CD14-positive monocyte (primary cell): ENCODE measurements at places on chromosomes 6 and 20.

DNA sequence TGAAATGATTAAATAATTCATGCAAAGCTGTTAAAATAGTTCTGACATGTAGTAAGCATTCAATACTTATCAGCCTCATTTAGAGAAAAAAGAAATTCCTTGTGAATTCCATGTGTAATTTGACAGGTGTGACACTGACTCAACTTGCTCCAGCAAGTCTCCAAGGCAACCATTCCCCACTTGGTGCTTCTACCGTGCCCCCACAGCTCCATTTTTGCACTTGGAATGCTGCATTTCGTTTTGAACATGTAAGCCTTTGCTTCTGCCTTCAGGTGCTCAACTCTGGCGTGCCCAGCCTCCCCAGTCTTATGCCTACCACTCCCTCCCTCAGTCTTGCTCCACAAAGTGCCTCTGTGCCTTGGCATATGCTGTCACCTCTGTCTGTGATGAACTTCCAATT lies 760.6 kb upstream of the CHD6 start:
- H3K27me3 ChIP-seq, result no peaks in the 10 kb centered on the region
- no peak overlapping the region for H3K27ac ChIP-seq
- H3K4me1 ChIP-seq, result no peaks in the 10 kb centered on the region
- DNase-seq, result no peak
- H3K36me3 ChIP-seq, result no peaks in the 10 kb centered on the region
- H3K4me3 ChIP-seq, result no peak overlapping the region

DNA sequence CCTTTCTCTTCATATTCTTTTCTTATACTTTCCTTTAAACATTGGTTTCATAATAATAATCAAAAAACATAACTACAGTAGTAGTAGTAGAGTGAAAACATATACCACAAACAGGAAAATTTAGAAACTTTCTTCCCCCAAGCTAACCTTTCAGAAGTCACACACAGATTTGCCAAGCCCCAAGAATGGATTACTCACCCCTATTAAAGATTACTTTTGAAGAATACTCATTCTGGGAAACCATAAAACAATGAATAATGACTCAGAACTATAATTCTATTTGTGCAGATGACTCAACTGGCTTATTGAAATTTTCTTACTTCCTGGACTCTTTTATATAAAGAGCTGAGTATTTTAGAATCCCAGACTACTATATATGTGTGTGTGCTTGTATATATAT lies 119.4 kb upstream of the GJE1 start:
- no peaks in the 10 kb centered on the region for H3K4me1 ChIP-seq
- H3K27ac ChIP-seq, result no peak overlapping the region
- no peak for DNase-seq
- no peak overlapping the region for H3K4me3 ChIP-seq

DNA sequence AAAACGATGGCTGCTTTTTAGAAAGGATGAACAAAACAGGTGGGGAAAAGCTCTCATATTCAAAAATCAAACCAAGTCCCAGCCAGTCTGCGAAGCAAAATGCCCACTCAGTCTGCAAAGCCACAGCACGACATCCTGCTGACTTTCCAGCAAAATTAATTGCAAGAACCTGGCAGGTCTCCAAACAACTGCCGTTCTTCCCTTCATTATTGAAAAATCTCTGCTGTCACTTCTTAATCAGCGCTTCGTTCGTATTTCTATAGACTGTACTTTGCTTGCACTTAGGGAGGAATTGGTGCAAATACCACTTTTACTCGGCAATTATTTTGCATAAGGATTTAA lies 222.4 kb downstream of the CBLN4 start:
- no peaks in the 10 kb centered on the region for H3K27me3 ChIP-seq
- H3K4me1 ChIP-seq, result no peaks in the 10 kb centered on the region
- DNase-seq, result no peak
- H3K4me3 ChIP-seq, result no peak overlapping the region

- no peak overlapping the region for H3K4me3 ChIP-seq
- no peaks in the 10 kb centered on the region for H3K36me3 ChIP-seq
- H3K27ac ChIP-seq, result no peak overlapping the region
- no peaks in the 10 kb centered on the region for H3K27me3 ChIP-seq
Measured at GRCh38 chr6:17415321-17415720, 21.9 kb downstream of the CAP2 start.

GRCh38 chr6:31621320-31621939 lies 915 bp downstream of the PRRC2A start:
- DNase-seq, result no peak
- peaks cover 45% of the 10 kb centered on the region for H3K36me3 ChIP-seq
- no peaks in the 10 kb centered on the region for H3K27me3 ChIP-seq

DNA sequence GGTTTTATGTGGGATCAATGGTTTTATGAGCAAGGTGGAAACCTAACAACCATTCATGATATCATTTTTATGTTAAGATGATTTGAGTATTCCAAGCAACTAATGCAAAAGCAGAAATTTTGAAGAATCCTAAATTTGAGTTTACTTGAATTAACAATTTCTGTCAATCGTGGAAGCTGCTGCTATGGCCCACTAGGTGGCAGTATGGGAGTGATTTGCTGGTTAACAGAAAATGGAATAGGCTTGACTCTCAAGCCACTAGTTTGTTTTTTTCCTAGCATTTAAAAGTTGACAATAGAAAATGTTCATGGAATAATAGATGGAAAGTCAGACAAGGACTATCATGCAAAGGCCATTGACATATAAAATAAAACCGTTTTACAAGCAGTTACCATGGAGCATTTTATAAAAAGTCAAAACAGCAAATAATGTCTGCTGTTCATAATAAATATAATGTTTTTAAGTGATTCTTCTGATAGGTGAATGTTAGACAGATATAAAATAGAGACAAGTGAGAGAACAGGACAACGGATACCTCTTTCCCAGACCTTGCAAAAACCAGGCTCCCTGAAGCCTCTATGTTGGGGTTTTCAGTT lies 43.0 kb upstream of the TMEM200A start:
- H3K4me3 ChIP-seq, result no peak overlapping the region
- H3K4me1 ChIP-seq, result no peaks in the 10 kb centered on the region
- no peak overlapping the region for H3K27ac ChIP-seq
- no peaks in the 10 kb centered on the region for H3K36me3 ChIP-seq
- H3K27me3 ChIP-seq, result no peaks in the 10 kb centered on the region
- peak; percentile 13 for DNase-seq

DNA sequence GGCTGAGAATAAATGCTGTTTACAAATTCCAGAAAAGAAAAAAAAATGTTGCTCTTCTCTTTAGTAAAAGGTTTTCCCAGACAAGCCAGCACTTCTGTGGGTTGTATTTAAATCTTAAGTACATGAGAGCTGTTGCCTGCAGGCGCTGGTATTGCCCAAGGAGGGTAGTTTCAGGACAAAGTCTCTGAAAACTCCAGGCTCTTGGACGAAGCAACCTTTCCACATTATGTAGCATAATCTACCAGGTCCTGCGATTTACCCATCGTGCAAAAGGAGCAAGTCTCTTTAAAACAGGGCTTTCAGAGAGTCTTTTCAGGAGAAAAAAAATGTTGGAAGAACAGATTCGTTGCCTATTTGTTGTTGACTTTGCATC lies 65.6 kb downstream of the PLG start:
- H3K36me3 ChIP-seq, result no peaks in the 10 kb centered on the region
- no peak overlapping the region for H3K4me3 ChIP-seq
- no peaks in the 10 kb centered on the region for H3K4me1 ChIP-seq
- peaks cover 7% of the 10 kb centered on the region for H3K27me3 ChIP-seq
- no peak for DNase-seq

DNA sequence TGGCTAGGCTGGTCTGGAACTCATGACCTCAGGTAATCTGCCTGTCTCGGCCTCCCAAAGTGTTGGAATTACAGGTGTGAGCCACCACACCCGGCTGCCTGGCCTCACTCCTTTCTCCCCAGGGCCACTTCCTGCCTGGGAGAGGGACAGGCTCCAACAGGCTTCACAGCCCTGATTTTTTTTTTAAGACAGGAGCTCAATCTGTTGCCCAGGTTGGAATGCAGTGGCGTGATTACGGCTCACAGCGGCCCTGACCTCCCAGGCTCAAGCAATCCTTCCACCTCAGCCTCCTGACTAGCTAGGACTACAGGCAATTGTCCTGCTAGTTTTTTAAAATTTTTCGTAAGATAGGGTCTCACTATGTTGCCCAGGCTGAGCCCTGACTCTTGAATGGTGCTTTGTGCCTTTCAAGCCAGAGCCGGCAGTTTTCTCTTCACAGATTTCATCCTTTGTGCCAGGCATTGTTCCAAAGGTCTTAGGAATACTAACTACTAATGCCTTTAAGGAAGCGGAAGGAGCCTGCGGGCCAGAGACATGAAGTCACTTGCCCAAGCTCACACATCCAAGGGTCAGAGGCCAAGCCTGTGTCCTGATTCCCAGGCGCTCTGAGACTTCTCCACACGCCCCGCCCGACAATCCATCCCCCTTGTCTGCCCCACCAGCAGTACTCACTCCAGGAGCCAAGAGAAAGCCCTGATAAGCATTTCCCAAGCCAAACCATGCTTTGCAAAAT lies 19.2 kb downstream of the CAPN11 start:
- H3K27me3 ChIP-seq, result no peaks in the 10 kb centered on the region
- H3K4me1 ChIP-seq, result peaks cover 13% of the 10 kb centered on the region
- no peaks in the 10 kb centered on the region for H3K36me3 ChIP-seq
- no peak for DNase-seq

DNA sequence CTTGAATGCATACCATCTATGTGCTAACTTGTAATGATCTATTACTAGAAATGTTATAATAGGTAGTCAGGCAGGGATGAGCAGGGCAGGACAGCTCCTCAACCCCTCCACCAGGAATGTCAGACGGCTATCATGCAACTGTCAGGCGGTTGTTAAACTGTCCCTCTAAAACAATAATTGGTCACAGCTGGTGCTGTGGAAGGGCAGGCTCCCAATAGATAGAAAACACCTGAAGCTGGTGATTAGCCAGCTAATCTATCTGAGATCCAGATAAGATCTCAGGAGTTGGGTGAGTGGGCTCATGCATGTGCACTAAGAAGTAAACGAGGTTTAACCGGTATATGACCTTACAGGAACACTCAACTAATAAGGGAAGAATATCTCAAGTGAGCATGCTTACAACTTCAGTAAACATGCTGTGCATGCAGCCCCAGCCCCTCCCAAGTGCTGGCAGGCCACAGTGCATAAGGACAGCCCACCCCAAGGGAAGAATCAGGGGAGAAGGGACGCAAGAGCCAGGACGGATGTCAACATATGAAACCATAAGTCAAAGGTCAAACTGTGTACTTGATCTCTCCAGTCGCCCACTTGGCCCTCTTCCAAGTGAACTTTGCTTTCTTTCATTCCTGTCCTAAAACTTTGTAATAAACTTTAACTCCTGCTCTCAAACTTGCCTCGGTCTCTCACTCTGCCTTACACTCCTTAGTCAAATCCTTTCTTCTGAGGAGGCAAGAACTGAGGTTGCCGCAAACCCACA lies 566.2 kb upstream of the NRSN1 start:
- no peaks in the 10 kb centered on the region for H3K27me3 ChIP-seq
- no peaks in the 10 kb centered on the region for H3K4me1 ChIP-seq
- H3K36me3 ChIP-seq, result no peaks in the 10 kb centered on the region
- DNase-seq, result no peak

GRCh38 chr6:144936764-144937163 lies 651.6 kb downstream of the UTRN start:
- no peak for DNase-seq
- H3K36me3 ChIP-seq, result no peaks in the 10 kb centered on the region
- H3K27me3 ChIP-seq, result no peaks in the 10 kb centered on the region
- H3K4me1 ChIP-seq, result no peaks in the 10 kb centered on the region
- H3K4me3 ChIP-seq, result no peak overlapping the region
- no peak overlapping the region for H3K27ac ChIP-seq

GRCh38 chr6:157877573-157878438 lies 54.8 kb downstream of the SNX9 start:
- no peaks in the 10 kb centered on the region for H3K4me1 ChIP-seq
- no peak for DNase-seq
- no peaks in the 10 kb centered on the region for H3K27me3 ChIP-seq
- no peak overlapping the region for H3K27ac ChIP-seq

DNA sequence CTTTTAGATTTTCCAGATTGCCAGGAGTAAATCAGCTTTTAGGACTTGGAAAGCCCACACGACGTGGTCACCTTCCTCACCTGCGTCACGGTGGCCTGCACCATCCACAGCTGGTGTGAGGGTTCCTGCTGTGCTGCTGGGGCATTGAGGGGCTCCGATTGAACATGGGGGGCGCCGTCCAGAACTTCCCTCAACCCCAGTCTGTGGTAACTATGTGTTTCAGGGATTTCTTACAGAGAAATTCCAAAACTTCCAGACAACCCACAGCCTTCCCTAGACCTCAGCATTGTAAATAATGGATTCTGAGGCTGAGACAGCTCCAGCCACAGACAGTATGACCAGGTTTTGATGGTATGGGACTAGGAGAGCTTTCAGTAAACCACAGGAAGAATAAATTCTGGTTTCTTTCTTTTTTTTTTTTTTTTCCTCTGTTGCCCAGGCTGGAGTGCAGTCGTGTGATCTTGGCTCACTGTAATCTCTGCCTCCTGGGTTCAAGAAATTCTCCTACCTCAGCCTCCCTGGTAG lies 46.7 kb upstream of the IRF4 start:
- peaks cover 39% of the 10 kb centered on the region for H3K36me3 ChIP-seq
- H3K4me1 ChIP-seq, result peaks cover 34% of the 10 kb centered on the region
- H3K27me3 ChIP-seq, result no peaks in the 10 kb centered on the region
- H3K4me3 ChIP-seq, result no peak overlapping the region
- DNase-seq, result no peak
- H3K27ac ChIP-seq, result no peak overlapping the region

DNA sequence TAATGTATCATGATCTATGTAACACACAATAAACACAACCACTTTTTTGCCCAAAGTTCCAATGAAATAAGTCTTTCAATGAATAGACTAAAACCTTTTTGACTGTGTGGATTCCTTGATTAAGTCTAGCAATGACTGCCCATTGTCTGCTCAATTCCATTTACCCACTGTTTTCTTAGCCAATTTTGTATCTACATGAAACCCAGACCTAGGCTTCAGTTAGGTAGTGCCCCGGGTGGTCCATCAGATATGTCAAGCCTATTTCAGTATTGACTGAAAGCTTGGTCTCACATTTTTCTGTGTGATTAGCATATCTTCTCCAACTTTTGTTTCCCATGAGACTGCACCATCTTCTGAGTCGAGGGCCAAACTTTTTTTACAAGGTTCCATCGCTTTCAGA lies 615.0 kb downstream of the C6orf118 start:
- no peak overlapping the region for H3K27ac ChIP-seq
- H3K27me3 ChIP-seq, result no peaks in the 10 kb centered on the region
- H3K36me3 ChIP-seq, result no peaks in the 10 kb centered on the region
- H3K4me3 ChIP-seq, result no peak overlapping the region
- H3K4me1 ChIP-seq, result no peaks in the 10 kb centered on the region

- peaks cover 15% of the 10 kb centered on the region for H3K4me1 ChIP-seq
- no peaks in the 10 kb centered on the region for H3K27me3 ChIP-seq
- peak; percentile 48 for DNase-seq
- no peak overlapping the region for H3K4me3 ChIP-seq
- peak overlapping the region; percentile 1 for H3K27ac ChIP-seq
Measured at GRCh38 chr6:166194914-166195859, 27.5 kb upstream of the TBXT start.

DNA sequence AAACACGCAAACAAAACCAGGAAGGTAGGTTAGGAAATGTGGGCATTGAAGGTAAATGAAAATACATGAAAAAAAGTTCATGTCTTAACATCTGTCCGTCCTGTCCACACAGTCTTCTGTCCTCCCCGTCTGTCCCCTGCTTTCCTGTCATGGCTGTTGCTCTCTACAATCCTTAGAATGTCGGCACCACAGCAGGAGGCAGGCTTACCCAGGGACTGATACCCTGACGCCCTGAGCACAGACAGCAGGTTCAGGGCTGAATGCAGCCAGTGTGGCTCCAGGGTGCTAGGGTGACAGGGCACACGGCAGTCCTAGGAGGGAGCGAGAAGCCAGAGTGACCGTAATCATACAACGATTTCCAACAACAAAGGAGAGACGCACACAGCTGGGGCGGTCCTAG lies 123.7 kb downstream of the IRF4 start:
- no peak for DNase-seq
- peaks cover 14% of the 10 kb centered on the region for H3K36me3 ChIP-seq
